RPMI8226 (cell line): ENCODE measurements at places on chromosomes 2 and 18.

DNA sequence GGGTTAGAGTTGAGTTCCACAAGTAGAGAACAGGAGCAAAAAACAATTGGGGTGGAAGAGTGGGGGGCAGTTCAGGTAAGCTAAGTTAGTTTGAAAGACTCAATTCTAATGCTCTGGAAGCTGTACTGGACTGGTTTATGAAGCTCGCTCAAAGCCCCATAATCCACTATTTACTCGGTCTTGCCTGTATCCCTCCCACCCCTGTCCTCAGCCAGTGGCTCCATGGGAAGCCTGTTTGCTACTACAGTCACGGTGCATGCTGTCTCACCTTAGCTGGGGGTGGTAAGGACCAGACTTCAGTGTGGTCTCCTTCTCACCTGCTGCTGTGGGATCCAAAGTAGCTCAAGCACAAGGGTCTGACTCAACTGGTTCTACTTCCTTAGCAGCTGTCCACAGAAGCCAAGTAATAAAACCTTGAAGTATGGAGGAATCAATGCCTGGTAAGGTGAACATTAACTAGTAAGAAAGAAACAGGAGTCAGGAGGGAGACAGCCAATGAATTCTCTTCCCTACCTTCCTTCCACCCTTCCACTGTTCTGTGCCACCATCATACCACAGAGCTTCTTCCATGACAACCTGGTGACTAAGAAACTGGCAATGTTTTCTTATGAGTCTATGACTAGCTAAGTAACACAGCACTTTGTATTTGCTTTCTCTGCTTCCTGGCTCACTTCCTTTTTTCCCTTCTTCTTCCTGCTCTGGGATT lies 230.8 kb downstream of the SRBD1 start:
- no peak for DNase-seq

DNA sequence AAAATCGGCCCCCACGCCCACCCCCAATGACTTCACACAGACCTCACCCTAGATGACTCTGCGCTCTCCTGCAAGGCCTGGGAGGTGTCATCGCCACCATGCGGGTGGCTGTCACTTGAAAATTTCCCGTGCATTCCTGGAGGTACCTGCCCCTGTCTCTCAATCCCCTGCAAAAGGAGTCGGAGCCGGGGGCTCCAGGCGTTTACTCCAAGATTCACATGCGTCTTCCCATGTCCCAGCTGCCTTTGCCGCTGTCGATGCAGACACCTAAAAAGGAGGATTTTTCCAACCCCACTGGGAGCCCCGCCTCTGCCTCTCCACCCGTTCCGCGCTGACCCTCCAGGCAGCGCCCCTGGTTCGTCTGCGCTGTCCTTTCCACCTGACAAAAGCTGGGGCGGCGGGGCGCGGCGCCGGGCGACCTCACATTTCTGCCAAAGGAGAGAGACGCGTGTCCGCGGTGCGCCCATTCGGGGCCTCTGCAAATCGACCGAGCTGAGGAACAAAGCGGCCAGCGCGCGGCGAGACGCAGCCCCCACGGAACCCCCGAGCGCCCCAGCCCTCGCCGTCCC lies 667 bp downstream of the REEP1 start:
- no peak for DNase-seq

- no peak for DNase-seq
These were observed 354.1 kb downstream of the DLGAP1 start for GRCh38 chr18:4101009-4101408.

- DNase-seq = no peak
These were observed 13.2 kb downstream of the CYP26B1 start for GRCh38 chr2:72134408-72134996.

DNA sequence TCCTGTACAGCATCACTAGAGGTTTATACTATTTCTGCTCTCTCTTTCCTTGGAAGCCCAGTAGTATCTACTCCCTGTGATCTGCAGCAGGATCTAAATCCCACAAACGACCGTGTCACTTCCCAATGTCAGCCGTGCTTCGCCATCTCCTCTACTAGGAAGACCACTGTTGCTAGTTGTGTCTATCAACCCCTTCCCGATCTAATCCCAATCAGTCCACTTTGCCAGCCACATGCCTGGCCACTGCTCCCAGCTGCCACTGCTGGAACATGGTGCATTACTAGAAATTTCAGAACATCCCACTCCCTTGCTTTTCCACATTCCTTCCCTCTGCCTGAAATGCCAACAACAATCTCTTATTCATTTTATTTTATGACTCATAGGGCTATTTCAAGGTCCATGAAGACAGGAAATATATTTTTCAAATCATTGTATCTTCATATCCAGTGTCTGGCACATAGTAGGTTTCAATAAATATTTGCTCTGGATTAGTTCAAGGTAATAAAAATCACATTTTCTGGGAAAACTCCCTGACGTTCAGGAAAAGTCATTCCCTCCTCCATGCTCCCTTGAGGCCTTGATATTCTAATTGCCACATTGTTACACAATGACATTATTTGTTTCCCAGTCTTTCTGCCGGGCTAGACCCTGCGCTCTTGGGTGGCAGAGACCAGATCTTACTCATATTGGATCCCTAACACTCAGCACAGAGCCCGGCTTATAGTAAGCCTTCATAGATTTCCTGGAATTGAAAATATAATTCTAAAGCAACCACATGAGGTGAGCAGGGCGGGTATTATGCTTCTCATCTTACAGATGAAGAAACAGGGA lies 2.1 kb upstream of the TRIB2 start:
- DNase-seq = no peak

- no peak for DNase-seq
These were observed 479 bp upstream of the ATP5F1A start for GRCh38 chr18:46098616-46098933.
